ENCODE measurements at places on chromosomes 6 and 20. TPM values are rescaled to one million over a fixed set of nuclear protein-coding genes. Genes with fewer than 3 reads are reported as not detected.

Gene CTAGE9
- total RNA-seq = 0.21 TPM

Gene PCSK2
- not detected for total RNA-seq

DNA sequence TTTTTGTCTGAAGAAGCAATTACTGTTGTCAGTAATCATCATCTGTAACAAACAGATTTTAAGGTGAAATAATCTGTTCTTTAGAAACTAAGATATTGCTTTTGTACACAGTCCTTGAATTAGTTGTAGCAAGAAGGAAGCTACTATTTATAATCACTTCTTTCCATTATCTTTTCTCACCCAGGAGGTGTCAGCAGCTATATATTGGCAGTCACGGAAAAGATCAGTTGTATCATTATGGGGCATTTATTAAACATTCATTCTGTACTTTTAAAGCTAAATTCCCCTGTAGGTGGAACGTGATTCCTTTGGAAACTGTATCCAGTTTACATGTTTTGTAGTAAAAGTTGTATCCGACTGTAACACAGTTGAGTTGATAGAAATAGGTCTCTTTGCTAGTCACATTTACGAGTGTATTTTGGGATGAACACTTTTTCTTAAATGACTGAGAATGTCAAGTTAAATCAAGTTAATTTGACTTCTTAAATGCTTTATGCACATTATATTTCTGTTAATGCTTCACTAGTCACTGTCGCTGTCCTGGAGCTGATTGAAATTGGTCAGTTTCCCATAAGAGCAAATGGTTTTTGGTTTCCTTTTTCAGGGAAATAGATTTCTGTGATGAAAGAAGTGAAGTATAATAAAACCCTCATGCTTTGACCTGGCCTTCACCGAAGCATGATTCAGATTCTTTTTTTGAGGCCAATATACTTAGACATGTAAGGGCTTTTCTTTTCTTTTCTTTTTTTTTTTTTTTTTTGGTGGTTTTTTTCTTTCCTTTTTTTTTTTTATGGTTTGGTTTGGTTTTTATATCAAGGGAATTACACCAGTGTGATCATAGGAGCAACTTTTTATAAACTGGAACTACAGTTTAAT is 5.1 kb downstream of the QKI start:
- H3K36me3 ChIP-seq = no peaks in the 10 kb centered on the region
- no peaks in the 10 kb centered on the region for H3K27me3 ChIP-seq
- H3K4me3 ChIP-seq = no peak overlapping the region

GRCh38 chr6:1629316-1629715 is 19.6 kb downstream of the FOXC1 start:
- H3K4me1 ChIP-seq = peaks cover 11% of the 10 kb centered on the region
- no peak overlapping the region for H3K27ac ChIP-seq
- no peaks in the 10 kb centered on the region for H3K36me3 ChIP-seq

DNA sequence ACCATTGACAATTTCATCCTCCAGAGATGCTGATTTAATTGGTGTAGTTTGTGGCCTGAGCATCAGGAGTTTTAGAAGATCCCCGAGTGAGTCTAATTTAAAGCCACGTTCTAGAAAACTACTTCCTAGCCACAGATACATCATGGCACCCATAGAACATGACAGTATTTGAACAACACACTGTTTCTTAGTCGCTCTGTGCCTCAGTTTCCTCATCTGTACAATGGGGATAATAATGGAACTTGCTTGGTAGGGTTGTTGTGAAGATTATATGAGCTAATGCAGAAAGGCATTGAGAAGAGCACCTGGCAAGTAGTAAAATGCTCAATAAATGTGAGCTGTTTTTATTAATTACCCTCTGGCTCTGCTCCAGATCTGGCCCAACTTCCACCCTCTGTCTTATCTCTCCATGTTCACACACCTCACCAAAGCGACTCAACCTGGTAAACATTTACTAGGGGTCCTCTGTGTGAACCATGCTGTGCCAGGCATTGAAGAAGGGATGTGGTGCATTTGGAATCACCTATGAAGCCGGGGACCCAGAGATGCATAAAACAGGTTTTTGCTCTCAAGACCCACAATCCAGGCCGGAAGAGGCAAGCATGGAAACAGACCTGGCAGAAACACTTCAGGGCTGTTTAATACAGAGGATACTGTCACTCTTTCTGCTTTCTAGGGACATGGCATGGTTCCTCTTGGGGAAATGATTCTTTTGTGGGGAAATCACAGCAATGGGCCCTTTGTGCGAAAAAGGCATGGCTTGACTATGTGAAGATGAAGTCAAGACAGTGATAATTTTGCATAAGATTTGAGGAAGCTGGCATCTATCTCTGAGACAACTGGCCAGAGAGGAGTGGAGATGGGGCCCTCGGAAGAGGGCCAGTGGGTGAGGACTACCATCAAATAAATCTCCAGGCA is 16.2 kb upstream of the MRPS18A start:
- H3K36me3 ChIP-seq = no peaks in the 10 kb centered on the region
- H3K27me3 ChIP-seq = peaks cover 18% of the 10 kb centered on the region
- DNase-seq = no peak

GRCh38 chr20:61976644-61977418 is 88.8 kb downstream of the TAF4 start:
- H3K4me3 ChIP-seq = no peak overlapping the region
- no peaks in the 10 kb centered on the region for H3K27me3 ChIP-seq
- no peak for DNase-seq
- H3K27ac ChIP-seq = no peak overlapping the region
- peaks cover 4% of the 10 kb centered on the region for H3K4me1 ChIP-seq

All from activated CD4-positive, alpha-beta T cell treated with anti-CD3 and anti-CD28 coated beads for 36 hours (primary cell).